CD14-positive monocyte (primary cell): ENCODE measurements at places on chromosomes 1 and 21.

DNA sequence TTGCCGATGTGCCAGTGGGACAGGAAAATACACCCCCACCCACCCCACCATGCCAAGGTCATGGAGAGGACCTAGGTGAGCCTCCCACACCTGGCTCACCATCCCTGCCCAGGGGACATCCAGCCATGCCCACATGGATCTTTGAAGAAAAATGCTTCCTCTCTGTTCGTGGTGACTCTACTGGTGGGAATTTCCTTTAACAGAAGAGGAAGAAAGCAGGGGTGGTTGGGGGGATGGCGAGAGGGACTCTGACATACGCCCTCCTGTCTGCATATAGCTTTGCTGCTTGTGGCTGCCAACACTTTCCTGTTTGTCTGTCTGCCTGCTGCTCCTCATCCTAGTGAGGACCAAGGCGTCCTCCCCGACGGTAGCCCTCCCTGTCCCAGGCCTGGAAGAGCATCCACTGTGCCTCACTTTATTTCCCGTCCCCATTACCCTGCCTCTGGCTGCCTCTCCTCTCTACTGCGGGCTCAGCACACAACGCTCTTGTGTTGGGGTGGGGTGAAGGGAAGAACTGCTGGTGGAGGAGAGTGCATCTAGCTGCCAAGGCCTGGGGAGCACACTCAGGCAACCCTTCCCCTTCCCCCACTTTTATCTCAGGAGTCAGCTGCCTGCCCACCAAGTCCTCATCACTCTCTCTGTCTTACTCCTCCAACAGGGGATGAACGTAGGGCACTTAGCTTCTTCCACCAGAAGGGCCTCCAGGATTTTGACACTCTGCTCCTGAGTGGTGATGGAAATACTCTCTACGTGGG is 2.5 kb downstream of the SEMA4A start:
- DNase-seq = peak; percentile 63

DNA sequence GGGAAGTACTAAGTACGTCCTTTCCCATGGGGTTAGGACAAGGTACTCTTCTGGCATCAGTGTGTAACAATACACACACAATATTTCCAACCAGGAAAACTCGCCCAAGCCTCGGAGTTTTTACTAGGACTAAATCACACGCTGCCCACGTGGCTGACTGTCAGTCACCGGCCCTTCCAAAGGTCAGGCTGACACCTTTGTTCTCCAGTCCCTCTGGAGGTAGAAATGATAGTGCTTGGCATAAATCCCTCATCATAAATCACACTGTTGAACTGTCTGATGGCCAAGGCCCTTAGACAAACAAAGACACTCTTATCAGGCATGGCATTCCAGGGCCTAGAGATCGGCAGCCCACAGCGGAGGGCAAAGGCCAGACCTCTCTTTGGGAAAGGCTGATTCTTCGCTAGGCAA is 16.9 kb upstream of the SLAMF9 start:
- DNase-seq = no peak

GRCh38 chr1:54853096-54853792 is 33.8 kb downstream of the DHCR24 start:
- no peak for DNase-seq

DNA sequence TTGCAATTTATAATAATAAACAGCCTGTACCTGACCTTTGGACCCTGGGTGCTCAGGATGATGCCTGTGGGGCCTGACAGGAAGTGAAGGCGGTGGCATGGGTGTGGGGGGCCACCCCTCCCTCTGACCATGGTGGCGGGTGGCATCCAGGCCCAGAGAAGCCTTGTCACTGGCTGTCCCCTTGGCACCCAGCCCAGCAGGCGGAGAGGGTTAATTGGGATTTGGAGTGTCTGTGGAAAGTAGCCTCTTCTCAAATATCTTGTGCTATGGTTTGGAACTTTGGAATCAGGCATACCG is 20.5 kb downstream of the SOX13 start:
- no peak for DNase-seq

- no peak for DNase-seq
Observed at GRCh38 chr1:50453266-50453665, 30.0 kb upstream of the DMRTA2 start.
